ENCODE measurements at places on chromosomes 12 and 14.

- DNase-seq = no peak
These were observed 486.7 kb downstream of the APAF1 start for GRCh38 chr12:99131751-99132199.

- no peak for DNase-seq
These were observed 43.9 kb downstream of the SLC15A4 start for GRCh38 chr12:128779901-128780300.

DNA sequence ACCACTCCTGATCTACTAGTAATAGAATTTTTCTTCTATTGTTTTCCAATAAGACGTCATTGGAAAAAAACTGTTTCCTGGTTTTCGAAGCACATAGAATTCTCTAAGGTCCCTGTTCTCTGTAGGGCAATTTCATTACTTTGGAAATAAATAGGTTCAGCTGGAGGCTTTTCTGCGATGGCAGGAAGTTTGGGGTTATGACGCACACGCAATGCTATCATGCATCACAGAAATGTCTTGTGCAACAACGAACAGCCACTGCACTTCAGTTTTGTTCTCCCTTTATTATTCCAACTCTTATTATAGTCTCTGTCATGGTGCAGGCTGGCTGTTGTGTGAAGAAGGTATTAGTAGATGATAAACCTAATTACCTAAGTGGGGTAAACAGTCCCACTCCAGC, 59.0 kb downstream of the KCNK10 start:
- no peak for DNase-seq

DNA sequence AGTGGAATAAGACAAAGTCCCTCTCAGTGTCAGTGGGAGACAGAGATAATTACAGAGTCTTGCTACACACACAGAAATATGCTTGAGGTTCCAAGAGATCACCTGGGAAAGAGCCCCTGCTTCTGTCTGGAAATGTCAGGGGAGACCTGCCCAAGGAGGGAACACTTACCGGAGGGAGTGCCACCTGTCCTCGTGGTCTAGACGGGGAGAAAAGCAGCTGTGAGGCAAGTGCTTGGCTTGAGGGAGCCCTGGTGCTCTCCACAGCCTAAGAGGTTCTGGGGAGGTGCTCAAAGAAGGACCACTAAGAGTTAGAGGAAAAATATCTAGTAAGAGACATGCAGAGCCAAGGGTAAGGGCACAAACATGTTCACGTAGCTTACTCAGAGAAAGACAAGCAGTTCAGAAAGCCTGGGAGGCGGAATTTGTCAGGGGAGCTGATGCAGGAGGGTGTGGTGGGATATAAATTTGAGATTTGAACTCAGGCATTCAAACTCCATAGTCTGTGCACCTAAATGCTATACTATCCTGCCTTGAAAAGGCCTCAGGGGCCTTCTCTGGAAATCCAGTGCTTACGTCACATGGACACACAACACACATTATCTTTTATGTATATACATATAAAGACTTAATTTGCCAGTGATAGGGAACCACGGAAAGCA, 38.2 kb upstream of the GNPNAT1 start:
- no peak for DNase-seq

DNA sequence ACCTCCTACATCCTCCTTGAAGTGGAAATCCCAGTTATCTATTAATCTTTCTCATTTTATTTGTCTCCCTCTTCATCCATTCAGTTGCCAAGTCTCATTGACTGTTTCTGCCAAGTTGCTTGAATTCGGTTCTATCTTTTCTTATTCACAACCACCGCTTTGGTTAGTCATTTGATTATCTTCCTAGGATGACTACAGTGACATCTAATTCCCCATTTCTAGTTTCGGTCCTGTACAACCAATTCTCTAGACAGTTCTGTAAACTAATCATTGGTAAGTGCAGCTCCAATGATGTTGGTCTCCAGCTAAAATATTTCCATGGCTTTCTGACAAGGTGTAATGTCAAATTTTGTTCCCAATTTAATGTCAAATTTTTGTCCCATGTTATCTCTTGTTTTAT, 220.1 kb downstream of the ADAMTS20 start:
- DNase-seq = no peak

- DNase-seq = no peak
These were observed 273.1 kb downstream of the C12orf50 start for GRCh38 chr12:87756111-87756510.

GRCh38 chr14:77286576-77286975, 15.6 kb upstream of the NGB start:
- no peak for DNase-seq

GRCh38 chr14:70448633-70449340, 3.2 kb upstream of the ADAM21 start:
- DNase-seq = no peak

All from NCI-H510A (cell line).